ENCODE measurements at places on chromosomes 3 and 15.

- no peak for DNase-seq
These were observed 51.5 kb downstream of the ZMAT3 start for GRCh38 chr3:179020112-179020511.

GRCh38 chr3:187025254-187025655 lies 94.9 kb downstream of the ST6GAL1 start:
- DNase-seq: peak; percentile 59

DNA sequence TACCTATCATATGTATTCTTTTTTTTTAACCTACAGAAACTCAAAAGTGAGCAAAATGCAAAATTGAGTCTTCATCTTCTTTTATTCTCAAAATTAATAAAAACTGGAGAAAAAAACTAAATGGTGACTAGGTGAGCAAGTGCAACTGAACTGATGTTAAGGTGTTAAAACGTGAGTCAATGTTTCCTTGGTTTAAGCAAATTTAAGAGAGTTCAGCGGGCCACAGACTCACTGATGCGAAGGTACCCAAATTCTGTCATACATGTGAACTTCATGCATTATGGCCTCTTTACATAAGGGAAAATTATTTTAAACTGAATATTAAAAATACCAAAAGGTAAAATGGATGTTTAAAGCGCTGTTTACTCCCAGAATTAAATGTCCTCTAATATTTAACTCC lies 206.6 kb downstream of the FOXP1 start:
- no peak for DNase-seq

DNA sequence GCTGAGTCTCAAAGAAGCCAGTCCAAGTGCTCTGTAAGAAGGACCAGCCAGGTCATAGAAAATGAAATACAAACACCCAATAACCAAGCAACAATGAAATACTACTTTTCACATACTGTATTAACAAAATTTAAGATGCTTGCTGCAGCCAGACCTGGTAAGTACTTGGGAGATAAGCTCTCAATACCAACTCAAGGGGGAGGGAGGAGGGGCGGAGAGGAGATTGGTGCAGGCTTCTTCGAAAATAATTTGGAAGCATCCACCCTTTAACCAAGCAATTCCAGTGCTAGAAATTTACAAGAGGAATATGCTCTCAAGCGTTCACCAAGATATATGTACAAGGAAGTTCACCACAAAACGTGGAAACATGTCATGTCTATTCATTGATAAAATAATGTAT lies 7.6 kb upstream of the LRRC2 start:
- no peak for DNase-seq

GRCh38 chr3:33424606-33425452 lies 15.4 kb downstream of the UBP1 start:
- no peak for DNase-seq

DNA sequence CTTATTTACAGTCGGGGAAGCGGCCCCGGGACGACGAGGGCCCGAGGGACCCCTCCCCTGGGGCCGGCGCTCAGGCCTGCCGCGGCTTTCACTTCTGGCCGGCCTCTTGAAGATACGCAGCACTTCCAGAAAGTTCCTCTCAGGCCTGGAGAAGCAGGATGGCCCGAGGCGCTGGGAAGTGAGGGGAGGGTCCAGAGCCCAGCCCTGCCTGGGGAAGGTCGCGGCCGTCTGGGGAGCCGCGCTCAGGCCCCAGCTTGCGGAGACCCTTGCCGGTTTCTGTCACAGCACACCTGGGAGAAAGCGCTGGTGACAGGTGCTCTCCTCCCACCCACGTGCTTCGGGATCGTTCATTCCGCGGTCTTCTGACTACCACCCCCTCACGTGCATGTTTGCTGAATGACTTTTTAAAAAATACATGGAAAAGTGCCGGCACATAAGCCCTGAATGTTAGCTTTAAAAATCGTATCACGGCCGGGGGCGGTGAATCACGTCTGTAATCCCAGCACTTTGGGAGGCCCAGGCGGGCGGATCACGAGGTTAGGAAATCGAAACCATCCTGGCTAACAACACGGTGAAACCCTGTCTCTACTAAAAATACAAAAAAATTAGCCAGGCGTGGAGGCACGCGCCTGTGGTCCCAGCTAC lies 727 bp upstream of the TM2D3 start:
- DNase-seq: no peak

GRCh38 chr3:31422237-31422636 lies 110.5 kb upstream of the STT3B start:
- DNase-seq: no peak

- no peak for DNase-seq
These were observed 9.7 kb downstream of the RHCG start for GRCh38 chr15:89486726-89487050.
